CD8-positive, alpha-beta memory T cell (primary cell): ENCODE measurements at places on chromosomes 2 and 18. TPM values are rescaled to one million over a fixed set of nuclear protein-coding genes. Genes with fewer than 3 reads are reported as not detected.

Gene LRATD1
- polyA plus RNA-seq = not detected

DNA sequence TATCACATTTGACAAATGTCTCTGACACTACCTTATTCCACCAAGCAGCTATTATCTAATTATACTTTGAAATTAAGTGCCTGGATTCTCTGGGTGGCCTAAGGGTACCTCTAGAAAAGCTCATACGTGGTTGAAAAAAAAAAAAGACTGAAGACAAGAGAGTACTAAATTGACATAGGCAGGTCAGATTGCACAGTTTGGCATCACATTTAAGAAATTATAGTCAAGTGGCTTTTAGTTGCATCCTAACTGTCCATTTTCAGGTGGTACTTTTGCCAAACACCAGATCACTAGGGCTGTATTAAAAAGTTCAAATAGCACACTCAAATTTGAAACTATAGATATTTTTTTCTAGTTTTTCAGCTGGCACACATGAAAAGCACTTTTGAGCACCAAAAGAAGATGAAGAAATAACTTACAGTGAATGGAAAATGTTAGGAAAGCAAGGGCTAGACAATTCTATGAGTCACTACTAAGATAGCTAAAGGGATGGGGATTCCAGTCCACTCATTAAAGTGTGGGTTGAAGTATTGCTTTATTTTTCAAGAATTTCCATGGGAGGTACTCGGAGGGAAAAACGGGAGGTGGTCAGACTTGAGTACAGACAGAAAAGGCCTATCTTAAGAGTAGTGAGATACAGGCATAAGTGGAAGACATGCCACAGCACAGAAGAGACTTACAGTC, 106.5 kb upstream of the COL5A2 start:
- no peak for DNase-seq
- H3K36me3 ChIP-seq = no peaks in the 10 kb centered on the region
- no peak overlapping the region for H3K4me3 ChIP-seq
- no peaks in the 10 kb centered on the region for H3K4me1 ChIP-seq

- no peak for DNase-seq
- H3K4me3 ChIP-seq = no peak overlapping the region
- H3K27me3 ChIP-seq = no peaks in the 10 kb centered on the region
- no peak overlapping the region for H3K27ac ChIP-seq
- H3K36me3 ChIP-seq = no peaks in the 10 kb centered on the region
Measured at GRCh38 chr2:176817061-176817565, 395.5 kb upstream of the HNRNPA3 start.

GRCh38 chr2:46091961-46092667, 205.1 kb upstream of the EPAS1 start:
- H3K27me3 ChIP-seq = no peaks in the 10 kb centered on the region
- DNase-seq = no peak
- H3K36me3 ChIP-seq = no peaks in the 10 kb centered on the region
- H3K27ac ChIP-seq = no peak overlapping the region

Gene SGPP2
- polyA plus RNA-seq = 2.2 TPM

Gene PLA2R1
- not detected for polyA plus RNA-seq

DNA sequence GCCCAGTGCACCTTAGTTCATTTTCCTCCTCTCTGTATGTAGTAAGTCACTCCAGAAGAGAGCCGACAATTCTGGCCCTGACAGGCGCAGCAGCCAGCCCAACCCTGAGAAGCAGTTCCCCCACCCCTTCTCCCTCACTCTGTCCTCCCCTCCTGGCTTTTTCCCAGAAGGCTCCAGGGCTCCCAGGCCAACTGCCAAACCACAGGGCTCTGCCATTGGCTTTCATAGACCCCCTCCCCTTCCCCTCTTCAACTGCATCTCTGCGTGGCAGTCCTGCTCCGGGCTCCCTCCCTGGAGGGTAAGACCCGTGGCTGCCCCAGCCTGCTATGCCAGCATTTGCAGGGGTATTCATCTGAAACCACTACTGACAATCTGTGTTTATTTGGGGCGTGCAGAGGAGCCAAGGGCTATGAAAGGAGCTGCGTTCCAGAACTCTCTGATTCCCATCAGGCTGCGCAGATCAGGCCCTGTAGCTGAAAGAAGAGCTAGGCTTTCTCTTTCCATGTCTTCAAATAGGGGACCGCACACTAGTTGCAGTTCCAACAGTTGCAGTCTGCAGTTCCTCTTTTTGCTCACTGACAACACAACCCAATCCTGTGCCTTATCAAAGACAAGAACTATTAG, 388.6 kb upstream of the TNP1 start:
- no peak overlapping the region for H3K4me3 ChIP-seq
- H3K27ac ChIP-seq = no peak overlapping the region
- no peaks in the 10 kb centered on the region for H3K36me3 ChIP-seq
- no peaks in the 10 kb centered on the region for H3K27me3 ChIP-seq
- H3K4me1 ChIP-seq = no peaks in the 10 kb centered on the region

- no peaks in the 10 kb centered on the region for H3K27me3 ChIP-seq
- no peaks in the 10 kb centered on the region for H3K36me3 ChIP-seq
- no peak overlapping the region for H3K4me3 ChIP-seq
- no peak for DNase-seq
Measured at GRCh38 chr2:222960126-222960525, 91.9 kb upstream of the KCNE4 start.

Gene AP1S3
- 3.9 TPM for polyA plus RNA-seq

Gene GRHL1
- 0.12 TPM for polyA plus RNA-seq

Gene STARD6
- not detected for polyA plus RNA-seq

GRCh38 chr2:119049968-119050704, 108.1 kb downstream of the MARCO start:
- DNase-seq = no peak
- no peak overlapping the region for H3K27ac ChIP-seq
- H3K4me1 ChIP-seq = no peaks in the 10 kb centered on the region

GRCh38 chr2:59585655-59586054, 967.8 kb downstream of the BCL11A start:
- no peaks in the 10 kb centered on the region for H3K36me3 ChIP-seq
- no peaks in the 10 kb centered on the region for H3K4me1 ChIP-seq
- no peak for DNase-seq

GRCh38 chr2:231160701-231161100, 35.9 kb upstream of the HTR2B start:
- no peaks in the 10 kb centered on the region for H3K36me3 ChIP-seq
- H3K27ac ChIP-seq = no peak overlapping the region
- H3K4me1 ChIP-seq = no peaks in the 10 kb centered on the region
- no peaks in the 10 kb centered on the region for H3K27me3 ChIP-seq
- no peak overlapping the region for H3K4me3 ChIP-seq

DNA sequence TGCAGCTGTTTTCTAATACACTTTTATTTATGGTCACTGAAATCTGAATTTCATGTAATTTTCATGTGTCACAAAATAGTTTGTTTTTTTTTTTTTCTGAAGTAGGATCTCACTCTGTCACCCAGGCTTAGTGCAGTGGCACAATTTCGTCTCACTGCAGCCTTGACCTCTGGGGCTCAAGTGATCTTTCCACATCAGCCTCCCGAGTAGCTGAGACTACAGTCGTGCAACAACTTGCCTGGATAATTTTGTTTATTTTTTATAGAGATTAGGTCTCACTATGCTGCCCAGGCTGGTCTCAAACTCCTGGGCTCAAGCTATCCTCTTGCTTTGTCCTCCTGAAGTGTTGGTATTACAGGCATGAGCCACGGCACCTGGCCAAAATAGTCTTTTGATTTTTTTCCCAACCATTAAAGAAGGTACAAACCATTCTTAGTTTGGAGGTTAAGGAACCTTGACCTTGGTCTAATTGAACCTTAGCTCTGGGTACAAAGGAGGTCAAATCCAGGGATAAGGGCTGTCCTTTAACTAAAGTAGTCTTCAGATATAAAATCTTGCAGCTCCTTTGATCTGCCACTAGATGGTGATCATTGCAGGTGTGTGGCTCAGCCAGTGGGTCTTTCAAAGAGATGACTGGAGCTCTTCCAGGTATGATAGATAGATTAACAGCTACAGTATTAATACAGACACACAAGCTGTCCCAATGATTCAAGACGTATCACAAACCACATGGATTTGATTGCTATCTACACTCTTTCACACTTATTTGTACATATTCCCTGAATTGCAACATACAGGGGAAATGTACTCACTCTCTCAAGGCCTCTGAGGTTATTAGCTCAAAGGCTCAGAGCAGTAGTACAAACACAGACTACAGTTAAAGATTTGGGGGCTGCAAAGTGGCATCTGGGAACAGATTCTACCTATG, 4.7 kb upstream of the KRCC1 start:
- DNase-seq = peak; percentile 40
- H3K4me1 ChIP-seq = peaks cover 6% of the 10 kb centered on the region
- no peaks in the 10 kb centered on the region for H3K36me3 ChIP-seq
- no peaks in the 10 kb centered on the region for H3K27me3 ChIP-seq
- H3K4me3 ChIP-seq = no peak overlapping the region

DNA sequence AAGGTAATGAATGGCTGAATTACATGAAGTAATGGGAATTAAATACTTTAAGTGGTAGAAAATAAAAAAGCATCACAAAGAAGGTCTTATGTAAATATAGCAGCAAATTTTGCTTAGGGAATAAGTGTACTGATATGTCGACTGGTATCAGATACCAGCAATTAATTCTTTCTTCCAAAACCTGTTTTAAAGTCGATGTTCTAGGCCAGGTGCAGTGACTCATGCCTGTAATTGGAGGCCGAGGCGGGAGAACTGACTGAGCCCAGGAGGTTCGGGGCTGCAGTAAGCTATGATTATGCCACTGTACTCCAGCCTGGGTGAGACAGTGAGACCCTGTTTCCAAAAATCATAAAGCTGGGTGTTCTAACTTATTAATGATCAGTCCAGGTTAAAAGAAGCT, 30.3 kb downstream of the SP3 start:
- H3K4me3 ChIP-seq = no peak overlapping the region
- H3K36me3 ChIP-seq = no peaks in the 10 kb centered on the region
- no peaks in the 10 kb centered on the region for H3K27me3 ChIP-seq
- DNase-seq = no peak
- peaks cover 55% of the 10 kb centered on the region for H3K4me1 ChIP-seq

DNA sequence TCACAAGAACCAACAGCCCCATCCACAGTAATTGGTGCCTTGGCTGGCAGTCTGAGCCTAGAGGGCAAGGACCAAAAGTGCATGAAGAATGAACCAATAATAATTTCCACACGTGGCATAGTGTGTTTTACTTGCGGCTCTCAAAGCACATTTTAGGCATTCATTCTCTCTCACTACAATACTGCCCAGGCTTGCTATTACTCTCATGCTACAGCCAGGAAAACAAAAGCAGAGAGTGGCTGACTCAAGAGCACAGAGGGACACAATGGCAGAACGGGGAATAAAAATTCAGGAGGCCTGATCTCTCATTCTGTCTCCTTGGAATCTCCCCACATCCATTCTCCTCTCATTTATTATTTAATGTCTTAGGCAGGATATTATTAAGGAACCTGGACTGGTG, 57.0 kb upstream of the NOL4 start:
- no peak for DNase-seq
- no peaks in the 10 kb centered on the region for H3K36me3 ChIP-seq
- H3K4me1 ChIP-seq = no peaks in the 10 kb centered on the region
- H3K4me3 ChIP-seq = no peak overlapping the region
- H3K27me3 ChIP-seq = no peaks in the 10 kb centered on the region

Gene RESP18
- not detected for polyA plus RNA-seq

DNA sequence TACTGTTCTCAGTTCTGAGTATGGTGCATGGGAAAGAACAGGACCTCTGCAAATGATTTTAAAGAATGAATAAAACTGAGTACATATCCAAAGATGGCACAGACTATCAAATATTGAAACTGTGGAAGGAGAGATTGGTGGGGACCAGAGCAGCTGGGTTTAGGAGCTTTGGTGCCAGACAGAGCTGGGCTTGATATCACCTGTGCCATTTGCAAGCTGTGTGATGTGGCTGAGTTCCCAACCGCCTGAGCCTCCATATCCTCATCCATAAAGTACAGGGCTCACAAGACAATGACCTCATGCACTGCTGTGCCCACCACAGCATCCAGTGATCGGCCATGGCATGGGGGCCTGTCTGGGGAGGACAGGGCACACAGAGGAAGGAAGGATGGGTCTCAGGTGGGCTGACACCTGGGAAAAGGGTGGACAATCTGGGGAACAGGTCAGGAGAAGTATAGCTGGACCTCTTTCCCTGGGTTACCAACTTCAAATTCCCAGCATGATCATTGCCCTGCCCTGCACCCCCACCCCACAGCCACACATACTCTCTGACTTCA, 83.9 kb upstream of the RAB6C start:
- H3K36me3 ChIP-seq = no peaks in the 10 kb centered on the region
- H3K4me1 ChIP-seq = no peaks in the 10 kb centered on the region
- DNase-seq = no peak
- H3K4me3 ChIP-seq = no peak overlapping the region
- H3K27ac ChIP-seq = no peak overlapping the region
- H3K27me3 ChIP-seq = no peaks in the 10 kb centered on the region
